NCI-H1417 treated with DMSO at 0.1 percent for 48 hours (cell line): ENCODE measurements at places on chromosomes 6 and 20.

DNA sequence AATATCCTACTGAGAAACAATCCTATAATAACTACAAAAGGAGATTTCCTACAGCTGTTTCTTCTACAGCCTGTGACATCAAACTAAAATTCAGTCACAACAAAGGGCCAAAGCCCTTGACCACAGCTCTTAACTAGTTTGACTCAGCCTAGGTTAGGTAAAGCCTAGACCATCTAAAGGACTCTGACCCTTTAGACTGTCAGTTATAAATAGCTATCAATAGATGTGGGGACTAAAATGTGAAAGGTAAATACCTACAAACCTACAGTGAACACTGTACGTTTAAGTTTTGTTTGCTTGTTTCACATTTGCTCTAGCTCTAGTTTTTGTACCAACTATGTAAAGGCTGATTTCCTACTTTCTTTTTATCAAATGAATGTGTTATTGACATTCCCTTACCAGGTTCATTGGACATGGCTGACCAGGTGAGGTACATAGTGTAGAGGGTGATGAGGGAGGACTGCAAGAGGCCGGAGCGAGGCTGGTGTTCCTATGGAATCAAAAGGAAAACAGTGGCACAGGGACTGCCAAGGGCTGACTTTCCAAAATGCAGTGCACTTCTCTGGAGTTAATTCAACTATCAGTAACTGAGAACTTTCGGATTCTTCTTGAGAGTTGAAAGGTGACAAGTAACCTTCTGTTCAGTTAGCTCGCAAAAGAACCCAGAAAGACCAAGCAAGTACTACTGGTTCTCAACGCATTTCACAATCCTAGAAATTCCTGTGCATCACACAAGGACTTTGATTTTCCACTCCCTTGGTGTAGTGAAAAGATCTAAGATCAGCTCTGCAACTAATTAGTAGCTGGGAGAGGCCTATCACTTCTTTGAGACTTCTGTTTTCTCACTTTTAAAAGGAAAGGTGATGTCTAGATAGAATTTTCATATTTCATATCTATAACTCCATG, 17.2 kb downstream of the SERINC3 start:
- no peak for DNase-seq

DNA sequence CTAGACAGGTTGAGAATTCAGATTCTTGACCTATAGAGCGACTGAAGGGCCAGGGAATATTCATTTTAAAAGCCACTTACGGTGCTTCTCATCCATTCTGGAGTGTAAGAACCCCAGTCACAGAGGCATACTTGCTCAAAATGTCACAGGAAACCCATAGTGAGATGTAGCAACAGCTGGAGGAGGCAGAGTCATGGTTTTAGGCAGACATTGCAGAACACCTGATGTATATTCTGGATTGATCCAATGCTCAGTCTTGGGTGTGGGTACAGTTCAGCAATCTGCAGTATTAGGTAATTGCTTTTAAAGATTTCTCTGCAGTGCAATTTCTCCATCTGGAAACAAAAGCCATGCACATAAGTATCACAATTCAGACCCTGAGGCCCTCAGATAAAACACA, 137.4 kb upstream of the SLC22A23 start:
- no peak for DNase-seq

DNA sequence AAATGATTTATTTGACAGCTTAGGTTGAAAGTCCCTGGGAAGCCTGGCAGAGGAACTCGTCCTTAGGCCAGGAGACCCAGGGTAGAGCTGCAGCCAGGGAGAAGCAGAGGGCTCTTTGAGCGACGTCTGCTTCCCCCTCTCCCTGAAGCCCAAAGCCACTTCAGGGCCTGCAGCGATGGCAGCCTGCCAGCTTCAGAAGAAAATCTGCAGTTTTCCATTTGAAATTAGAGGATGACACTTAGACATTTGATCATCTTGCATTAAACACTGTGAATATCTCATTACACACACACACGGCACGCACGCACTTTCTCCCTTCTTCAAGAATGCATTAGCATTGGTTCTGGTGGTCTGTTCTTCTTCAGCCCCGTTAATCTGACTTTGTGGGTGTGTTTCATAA, 96.5 kb downstream of the PLEKHG1 start:
- no peak for DNase-seq

GRCh38 chr20:1894471-1894950, 696 bp upstream of the SIRPA start:
- no peak for DNase-seq

- no peak for DNase-seq
Measured at GRCh38 chr6:116485559-116486184, 24.5 kb downstream of the CALHM6 start.

GRCh38 chr6:44470115-44470464, 82.6 kb downstream of the CDC5L start:
- DNase-seq, result peak; percentile 87

- DNase-seq, result no peak
Measured at GRCh38 chr20:38001981-38002380, 31.3 kb downstream of the TTI1 start.

DNA sequence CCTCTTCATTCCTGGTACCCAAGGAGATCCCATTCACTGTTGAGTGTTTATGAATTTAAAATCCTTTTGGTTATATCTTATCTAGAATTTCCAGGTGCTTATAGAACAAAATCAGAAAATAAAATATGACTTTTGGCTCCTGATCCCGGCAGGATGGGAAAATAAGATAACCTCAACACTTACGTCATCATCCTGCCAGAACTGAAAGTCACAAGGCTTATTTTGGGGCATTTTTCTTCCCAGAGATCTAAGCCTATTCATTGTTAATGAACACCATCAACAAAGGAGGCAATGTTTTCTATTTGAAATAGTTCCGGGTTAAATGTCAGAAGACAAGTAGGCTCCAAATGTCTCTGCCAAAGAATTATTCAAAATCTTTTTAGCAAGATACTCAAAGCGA, 580.6 kb downstream of the TFAP2A start:
- no peak for DNase-seq

GRCh38 chr6:3750317-3751076, 1.0 kb downstream of the PXDC1 start:
- no peak for DNase-seq

DNA sequence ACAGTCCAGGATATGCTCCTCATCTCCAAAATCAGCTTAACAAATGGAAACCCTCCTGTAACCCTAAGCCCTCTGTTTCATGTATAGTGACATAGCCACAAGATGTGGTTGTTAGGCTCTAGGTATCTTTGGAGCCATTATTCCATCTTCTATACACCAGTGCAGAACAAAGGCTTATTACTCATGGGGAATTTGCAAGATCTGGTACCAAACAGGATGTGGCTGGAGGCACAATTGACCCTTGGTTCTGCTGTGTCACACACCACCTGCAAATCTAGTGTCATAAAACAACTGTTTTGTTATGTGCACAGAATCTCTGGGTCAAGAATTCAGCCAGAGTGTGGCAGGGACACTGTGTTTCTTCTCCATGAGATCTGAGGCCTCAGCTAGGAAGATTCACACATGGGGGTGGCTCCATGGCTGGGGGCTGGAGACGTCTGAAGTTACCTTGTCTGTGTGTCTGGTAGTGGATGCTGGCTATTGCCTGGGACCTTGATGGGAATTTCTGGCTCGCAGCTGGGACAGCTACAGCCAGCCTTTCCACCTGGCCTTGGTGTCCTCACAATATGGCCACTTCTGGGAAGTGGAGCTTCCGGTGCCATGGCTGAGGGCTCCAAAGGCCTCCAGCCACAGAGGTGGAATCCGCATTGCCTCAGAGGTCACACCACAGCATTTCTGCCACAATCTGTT, 369.9 kb downstream of the CDH26 start:
- DNase-seq, result no peak

DNA sequence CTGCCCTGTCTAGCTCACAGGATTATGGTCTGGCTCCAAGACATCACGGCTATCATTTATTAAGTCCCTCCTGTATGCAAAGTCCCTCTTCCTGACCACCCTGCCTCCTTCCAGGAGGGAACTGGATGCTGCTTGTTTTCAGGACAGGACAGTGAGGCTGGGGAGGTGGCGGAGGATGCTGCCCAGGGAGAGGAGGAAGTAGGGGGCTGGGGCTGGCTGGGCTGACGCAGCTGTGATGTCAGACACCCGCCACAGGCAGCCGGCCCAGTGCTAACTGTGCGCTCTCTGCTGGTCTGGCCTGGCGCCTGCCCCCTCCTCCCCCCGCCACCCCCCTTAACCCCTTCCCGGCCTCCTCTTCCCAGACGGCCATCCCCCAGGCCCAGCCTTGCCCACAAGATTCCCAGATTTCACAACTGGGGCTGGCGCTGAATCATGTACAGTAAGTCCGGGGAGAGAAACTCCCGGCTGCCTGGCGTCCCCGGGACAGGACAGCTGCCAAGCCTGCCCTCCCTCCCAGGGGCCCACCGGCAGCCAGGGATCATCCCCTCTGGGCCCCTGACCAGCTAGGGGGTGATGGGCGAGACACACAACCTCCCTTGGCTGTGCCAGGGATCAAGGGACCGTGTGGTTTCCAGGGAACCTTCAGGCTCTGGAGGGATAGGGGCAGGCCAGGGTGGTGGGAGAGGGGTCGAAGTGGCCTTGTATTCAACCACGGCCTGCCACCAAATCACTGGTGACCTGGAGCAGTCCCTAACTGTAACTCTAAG, 118.1 kb downstream of the CEBPB start:
- DNase-seq, result no peak

DNA sequence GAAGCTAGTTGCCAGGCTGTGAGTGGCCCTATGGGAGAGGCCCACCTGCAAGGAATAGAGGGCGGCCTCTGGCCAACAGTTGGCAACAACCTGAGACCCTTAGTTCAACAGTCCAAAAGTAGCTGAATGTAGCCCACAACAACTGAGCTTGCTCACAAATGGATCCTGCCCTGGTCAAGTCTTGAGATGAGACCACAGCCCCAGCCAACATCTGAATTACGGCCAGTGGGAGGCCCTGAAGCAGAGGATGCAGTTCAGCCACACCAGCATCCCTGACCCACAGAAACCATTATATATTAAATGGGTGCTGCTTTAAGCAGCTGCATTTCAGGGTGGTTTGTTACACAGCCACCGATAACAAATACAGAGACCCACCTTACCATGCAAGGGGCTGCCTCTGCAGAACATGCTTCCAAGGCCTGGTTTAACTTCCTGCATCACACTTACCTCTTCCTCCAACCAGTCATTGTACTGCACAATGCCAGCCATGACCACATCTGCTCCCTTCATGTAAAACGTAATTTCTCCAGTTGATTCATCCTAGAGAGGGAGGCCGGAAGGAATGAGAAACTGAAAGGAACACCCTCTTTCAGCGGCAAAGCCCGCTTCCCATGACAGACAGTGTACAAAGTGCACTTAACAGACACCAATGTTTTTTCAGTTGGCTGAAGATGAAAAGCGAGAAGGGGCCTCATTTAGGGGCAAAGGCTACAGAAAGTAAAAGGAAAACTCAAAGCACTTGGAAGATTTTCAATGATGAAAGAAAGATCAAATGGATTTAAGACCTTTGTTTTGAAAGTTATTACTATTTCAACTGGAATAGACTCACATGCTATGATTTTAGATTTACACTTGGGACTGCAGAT, 86.2 kb upstream of the NFATC2 start:
- no peak for DNase-seq

GRCh38 chr6:143522039-143522600, 10.6 kb upstream of the FUCA2 start:
- no peak for DNase-seq

DNA sequence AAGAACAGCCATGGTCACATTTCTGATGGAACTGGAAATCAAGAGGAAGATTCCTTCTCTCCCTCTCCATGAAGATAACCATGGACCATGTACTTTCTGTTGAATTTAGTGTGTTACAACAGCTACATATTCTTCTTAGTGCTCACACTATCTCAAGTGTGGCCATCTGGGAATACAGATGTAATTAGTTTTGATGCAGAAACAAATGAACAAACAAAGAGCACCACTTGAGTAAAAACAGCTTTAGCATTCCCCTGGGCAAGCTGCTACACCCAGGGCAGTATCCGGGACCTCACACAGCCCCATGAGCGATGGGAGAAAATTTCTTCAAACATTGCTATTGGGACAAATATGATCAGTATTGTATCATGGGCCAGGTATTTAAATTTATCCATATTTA, 75.2 kb downstream of the RAMACL start:
- DNase-seq, result no peak

GRCh38 chr6:53313784-53314400, 34.9 kb downstream of the ELOVL5 start:
- DNase-seq, result no peak

- DNase-seq, result no peak
Measured at GRCh38 chr6:56378966-56379585, 131.7 kb upstream of the COL21A1 start.

GRCh38 chr6:6328451-6328850, 8.0 kb upstream of the F13A1 start:
- no peak for DNase-seq

- DNase-seq, result no peak
Measured at GRCh38 chr6:35710241-35710847, 21.6 kb upstream of the FKBP5 start.

GRCh38 chr6:87029711-87030314, 65.1 kb downstream of the CGA start:
- no peak for DNase-seq

DNA sequence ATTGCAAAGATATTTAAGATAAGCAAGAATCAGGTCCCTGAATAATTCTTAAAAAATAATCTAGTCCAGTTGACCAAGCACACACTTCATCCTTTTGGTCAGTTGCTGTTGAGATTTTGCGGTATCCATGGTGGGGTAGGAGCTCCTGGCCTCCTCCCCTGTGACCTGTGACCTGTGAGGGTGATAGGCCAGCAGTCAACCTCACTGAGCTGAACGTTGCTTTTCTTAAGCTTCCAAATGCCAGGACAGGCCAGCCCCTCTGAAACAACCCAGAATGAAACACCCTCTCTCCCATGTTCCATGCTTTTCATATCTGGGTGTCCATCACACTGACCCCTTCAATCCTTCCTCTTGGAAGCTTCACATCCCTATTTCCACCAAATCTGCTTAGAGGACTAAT, 164.9 kb downstream of the THBS2 start:
- no peak for DNase-seq

- DNase-seq, result no peak
Measured at GRCh38 chr20:40718982-40719729, 30.1 kb upstream of the MAFB start.

- DNase-seq, result no peak
Measured at GRCh38 chr6:52423448-52423847, 3.3 kb downstream of the EFHC1 start.

DNA sequence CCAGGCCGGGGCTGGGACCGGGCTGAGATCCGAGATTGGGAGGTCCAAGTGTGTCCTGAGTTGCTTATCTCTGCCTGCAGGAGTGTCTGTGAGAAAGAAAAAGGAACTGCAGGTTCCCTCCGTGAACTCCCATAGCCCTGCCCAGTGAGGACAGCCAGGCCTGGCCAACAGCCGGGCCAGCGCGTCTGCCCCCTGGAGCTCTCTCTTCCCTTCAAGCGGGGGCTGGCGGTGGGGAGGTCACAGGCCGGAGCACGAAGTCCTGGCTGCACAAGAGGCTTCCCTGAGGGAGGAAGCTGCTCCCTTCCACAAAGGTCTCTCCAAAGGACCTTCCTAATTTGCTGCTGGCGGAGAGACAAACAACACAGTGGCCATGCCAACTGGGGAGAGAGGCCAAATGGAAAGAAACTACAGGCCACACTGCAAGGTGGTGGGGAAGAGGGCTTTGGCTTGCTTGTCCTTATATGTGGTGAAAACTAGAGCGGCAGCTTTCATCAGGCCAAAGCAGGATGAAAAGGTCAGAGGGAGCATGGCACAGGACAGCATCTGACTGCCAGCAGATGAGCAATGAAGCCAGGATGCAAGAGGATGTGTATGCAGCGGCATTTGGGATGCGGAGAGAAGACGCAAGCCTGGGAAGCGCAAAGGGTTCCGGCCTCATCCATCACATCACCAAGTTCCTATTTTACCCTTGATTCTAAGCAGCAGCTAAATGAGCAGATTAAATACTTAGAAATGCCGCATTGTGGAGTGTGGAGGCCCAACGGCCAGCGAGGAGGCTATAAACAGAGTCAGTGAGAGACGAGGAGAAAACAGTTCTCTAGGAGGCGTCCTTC, 260.0 kb downstream of the ERMARD start:
- no peak for DNase-seq
